ENCODE measurements at places on chromosomes 3 and 15.

DNA sequence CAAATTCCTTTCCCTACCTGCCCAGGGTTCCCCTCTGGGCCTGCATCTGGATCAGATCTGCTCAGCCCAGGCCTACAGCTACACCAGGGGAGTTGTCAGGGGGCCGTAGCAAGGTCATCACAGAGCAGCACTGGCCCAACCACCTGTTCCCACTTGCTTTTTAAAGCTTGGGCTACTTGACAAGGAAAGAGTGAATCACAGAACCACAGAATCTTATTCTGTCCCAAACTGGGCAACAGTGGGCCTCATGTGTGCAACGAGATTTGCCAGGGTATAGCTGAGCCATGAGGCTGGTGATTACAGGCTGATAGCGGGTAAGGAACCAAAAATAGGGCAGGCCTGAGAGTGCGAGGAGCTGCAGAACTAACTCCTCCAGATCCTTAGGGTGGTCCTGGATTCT, 66.7 kb downstream of the MYLK start:
- DNase-seq: no peak

DNA sequence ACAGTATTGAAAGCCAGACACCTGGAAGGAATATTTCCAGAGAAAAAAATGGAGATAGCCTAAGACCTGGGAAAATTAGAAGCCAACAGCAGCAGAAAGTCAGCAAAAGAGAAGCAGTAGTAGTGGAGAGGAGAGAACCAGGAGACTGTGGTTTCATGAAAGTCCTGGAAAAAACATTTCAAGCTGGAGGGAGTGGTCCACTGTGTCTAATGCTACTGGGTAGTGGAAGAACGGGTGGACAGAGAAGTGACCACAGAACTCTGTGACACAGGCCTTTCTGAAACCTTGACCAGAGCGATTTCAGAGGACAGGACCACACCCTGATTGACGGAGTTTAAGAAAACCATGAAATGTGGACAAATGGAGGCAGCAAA, 15.3 kb upstream of the SH3BP5 start:
- no peak for DNase-seq

DNA sequence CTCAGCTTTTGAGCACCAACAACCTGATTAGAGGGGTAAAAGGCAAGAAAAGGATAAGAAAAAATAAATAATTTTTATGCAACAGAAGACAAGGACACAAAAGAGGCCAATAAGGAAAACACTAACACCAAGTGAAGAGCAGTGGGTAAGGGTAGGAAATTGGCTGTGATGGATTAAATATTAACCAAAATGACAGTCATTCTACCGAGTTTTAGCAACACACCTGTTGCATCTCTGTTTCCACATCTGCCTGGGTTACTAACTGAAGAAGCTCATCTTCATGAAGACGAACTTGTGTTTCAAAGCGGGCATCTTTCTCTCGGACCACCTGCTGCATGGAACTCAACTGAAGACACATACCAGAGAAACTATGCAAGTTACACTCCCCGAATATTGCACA, 30.1 kb downstream of the GOLGB1 start:
- no peak for DNase-seq

- no peak for DNase-seq
Measured at GRCh38 chr3:128330214-128330842, 136.4 kb downstream of the DNAJB8 start.

DNA sequence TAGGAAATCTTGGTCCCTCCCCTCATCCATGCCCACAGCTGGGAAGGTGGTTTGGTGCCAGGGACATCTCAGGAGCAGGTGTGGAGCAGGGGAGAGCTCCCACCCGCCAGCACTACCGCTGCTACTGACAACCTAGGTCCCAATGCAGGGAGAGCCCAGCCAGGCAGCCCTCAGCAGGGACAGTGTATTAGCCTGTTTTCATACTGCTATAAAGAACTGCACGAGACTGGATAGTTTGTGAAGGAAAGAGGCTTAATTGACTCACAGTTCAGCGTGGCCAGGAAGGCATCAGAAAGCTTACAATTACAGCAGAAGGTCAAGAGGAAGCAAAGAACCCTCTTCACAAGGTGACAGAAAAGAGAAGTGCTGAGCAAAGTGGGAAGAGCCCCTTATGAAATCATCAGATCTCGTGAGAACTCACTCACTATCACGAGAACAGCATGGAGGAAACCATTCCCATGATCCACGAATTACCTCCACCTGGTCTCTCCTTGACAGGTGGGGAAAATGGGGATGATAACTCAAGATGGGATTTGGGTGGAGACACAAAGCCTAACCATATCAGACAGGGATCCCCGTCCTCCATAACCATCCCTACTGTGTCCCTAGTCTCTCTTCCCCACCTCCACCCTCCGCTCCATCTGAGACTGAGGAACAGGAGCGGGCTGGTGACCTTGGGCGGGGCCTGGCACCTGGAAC, 218.6 kb downstream of the TBC1D2B start:
- no peak for DNase-seq

DNA sequence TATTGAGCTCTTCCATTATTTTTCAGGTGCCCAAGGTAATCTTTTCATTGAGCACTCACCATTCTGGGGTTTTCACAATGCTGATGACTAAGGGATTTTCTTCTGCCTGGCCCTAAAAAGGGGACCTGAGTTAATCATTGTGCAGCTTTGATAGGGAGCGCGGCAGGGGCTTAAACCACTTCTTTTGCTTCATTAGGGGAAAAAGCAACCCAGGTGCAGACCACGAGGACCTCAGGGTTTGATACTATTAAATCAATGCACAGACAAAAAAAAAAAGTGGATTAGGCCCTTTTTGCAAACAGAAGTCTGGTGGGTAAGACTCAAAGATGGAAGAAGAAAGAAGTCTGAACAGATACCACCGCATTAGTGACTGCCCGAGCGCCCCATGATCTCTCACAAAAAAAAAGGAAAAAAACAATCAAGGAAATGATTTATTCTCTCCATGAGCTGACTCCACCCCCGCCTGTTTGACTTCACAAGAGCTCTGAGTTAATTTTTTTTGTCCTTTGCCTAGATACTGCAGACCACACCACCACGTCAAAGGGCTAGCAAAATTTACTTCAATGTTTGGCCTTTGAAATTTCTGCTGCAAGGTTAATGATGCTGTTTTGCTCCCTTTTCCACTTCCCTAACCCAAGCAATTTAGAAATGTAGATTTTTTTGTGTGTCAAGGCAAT, 78.0 kb upstream of the FEZF2 start:
- DNase-seq: no peak

GRCh38 chr3:156148946-156149381, 28.6 kb downstream of the KCNAB1 start:
- no peak for DNase-seq

DNA sequence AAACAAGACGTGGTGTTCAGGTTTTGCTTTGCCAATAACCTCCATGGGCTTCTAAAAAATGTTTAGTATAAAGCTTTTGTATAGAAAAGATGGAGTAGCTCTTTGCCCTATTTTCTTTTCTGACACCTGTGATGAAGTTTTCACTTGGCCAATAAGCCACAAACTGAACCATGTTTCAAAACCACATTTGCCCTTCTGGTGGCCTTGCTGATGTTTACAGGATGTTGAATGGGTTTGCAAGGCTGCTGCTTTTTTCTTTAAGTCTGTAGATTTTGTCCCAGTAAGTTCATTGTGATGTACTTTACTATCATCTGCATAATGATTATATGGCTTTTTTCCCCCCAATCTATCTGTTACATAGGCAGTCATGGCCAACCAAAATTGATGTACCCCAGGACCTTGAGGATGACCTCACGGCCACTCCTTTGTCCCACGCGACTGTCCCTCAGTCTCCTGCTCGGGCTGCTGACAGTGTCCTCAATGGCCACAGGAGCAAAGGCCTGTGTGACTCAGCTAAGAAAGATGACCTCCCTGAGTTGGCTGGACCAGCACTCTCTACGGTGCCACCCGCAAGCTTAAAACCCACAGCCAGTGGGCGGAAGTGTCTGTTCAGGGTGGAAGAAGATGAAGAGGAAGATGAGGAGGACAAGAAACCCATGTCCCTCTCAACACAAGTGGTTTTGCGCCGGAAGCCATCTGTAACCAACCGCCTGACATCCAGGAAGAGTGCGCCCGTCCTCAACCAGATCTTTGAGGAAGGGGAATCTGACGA, 60.8 kb downstream of the SNRK start:
- no peak for DNase-seq

- no peak for DNase-seq
Measured at GRCh38 chr3:187473778-187474406, 105.7 kb downstream of the RTP4 start.

GRCh38 chr15:78082106-78082742, 4.7 kb upstream of the TBC1D2B start:
- DNase-seq: no peak

GRCh38 chr15:66957431-66957720, 108.0 kb upstream of the SMAD3 start:
- DNase-seq: no peak

GRCh38 chr3:187265461-187265955, 26.0 kb downstream of the MASP1 start:
- DNase-seq: no peak

DNA sequence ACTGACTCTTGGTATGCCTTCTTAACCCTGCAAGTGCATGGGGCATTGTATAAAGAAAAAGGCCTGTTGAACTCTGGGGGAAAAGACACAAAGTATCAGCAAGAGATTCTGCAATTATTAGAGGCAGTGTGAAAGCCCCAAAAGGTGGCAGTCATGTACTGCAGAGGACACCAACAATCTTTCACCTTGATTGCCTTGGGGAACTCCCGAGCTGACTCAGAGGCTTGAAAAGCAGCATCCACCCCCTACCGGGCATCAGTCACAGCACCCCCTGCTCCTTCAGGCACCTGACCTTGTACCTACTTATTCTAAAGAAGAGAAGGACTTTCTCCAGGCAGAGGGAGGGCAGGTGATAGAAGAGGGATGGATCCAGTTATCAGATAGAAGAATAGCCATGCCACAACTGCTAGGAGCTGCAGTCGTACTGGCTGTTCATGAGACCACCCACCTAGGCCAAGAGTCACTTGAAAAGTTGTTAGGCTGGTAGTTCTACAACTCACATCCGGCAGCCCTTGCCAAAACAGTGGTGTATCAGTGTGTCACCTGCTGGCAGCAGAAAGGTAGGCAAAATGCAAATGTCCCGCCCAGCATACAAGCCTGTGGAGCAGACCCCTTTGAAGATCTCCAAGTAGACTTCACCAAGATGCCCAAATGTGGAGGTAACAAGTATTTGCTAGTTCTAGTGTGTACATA, 241.6 kb upstream of the CNTN6 start:
- no peak for DNase-seq

DNA sequence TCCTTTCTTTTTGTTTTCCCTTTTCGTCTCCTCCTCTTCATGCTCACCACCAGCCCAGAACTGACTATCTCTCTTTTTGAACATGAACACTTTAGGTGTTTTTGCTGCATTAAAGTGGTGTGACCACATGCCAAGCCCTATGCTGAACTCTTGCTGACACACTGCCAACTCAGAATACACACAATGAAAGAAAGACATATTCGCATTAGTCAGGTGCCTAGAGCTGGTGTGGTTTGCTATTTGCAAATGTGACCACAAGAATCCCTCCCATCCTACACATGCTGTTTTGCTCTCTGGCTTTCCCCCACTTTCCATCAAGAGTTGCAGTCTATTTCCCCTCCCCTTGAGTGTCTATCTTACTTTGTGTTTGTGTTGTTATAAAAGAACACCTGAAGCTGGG, 967.8 kb upstream of the CFAP20DC start:
- DNase-seq: no peak

DNA sequence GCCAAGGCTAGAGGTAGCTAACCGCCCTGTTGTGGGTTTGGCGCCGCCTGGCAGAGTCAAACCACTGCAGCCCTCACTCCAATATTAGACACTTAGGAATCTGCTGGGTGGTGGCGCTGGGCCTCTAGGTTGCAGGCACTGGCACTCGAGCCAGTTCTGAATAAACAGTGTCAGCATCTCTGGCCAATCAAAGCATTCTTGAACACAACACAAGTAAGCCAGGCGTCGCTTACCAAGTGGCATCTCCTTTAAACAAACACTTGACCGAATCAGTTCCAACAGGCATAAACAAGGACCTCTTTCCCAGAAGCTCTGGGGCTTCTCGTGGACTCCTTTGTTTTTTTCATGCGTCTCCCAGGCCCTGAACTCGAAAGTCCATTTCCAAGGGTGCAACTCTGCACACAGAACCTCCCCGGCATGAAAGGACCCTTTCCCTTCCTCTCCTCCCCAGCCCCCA, 82.3 kb downstream of the LRIG1 start:
- no peak for DNase-seq

GRCh38 chr3:139574026-139574947, 34.7 kb upstream of the RBP1 start:
- DNase-seq: no peak

GRCh38 chr15:25437777-25438600, 835 bp downstream of the UBE3A start:
- peak; percentile 17 for DNase-seq

DNA sequence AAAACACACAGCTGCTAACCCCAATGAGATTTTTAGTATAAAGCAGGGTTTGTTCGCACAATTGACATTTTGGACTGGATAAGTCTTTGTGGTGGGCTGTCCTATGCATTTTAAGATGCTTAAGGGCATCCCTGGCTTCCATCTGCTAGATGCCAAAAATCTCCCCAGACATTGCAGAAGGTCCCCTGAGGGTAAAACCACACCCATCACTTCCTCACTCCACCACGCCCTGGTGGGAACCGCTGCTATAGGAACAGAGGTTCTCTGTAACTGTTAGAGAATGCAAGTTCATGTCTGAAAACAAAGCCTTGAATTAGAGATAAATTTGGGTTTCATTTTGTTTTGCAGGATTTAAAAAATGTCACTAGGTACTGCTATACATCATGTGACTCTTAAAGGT, 67.7 kb downstream of the ARHGEF26 start:
- DNase-seq: peak; percentile 25

DNA sequence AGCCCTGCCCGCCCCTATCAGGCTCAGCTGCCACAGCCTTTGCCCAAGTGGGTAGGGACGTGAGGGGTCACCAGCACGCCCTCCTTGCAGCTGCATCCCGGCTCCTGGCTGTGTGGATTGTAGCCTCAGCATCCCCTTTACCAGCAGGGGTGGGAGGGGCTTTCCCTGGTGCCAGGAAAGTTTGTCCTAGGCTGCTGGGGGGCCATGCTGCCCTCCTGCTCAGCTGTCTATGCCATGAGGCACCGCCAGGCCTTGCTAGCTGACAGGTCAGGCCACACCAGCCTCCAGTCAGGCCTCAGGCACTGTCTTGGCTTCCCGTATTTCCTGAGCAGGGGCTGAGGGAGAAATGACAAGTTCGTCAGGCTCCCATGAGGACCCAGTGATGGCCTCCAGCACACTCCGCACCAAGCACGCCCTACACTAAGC, 32.3 kb downstream of the TKT start:
- peak; percentile 6 for DNase-seq

DNA sequence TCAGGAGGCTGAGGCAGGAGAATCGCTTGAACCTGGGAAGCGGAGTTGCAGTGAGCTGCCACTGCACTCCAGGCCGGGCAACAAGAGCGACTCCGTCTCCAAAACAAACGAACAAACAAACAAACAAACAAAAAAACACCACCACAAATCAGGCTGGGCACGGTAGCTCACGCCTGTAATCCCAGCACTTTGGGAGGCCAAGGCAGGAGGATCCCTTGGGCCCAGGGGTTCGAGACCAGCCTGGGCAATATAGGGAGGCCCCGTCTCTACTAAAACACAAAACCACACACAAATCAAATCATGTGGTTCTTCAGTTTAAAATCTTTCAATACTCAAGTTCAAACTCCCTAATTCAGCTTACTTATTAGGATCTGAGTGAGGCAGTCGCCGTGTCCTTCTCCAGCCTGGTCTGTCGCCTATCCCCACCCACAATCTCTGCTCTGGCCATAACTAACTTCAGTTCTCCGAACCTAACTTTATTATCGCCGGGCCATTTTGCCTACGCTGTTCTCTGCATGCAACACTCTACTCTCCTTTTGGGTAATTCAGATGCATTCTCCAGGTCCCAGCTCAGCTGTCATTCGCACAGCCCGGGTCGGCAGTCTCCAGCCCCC, 660 bp upstream of the RTF1 start:
- no peak for DNase-seq
